ENCODE measurements at places on chromosomes 1 and 21. TPM values are rescaled to one million over a fixed set of nuclear protein-coding genes. Genes with fewer than 3 reads are reported as not detected.

DNA sequence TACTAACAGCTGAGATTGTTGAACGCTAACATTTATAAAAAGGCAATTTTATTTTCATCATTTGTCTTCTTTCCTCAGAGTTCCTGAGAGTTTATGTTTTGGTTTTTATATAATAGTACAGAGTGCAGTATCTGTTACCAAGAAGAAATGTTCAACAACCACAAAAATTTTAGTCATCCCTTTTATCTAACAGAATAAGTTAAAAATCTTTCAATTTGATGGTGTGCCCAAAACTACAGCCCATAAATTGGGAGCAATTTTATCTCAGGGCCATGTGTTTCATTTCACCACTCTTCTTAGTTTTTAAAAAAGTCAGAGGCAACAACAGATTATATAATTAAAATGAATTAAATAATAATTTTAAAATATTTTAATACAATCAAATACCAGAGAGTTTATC lies 37.1 kb downstream of the NEXN start:
- no peak for DNase-seq

PTPRF gene
- 236 TPM for total RNA-seq

- DNase-seq: no peak
Observed at GRCh38 chr1:222420633-222421032, 127.3 kb downstream of the HHIPL2 start.

- DNase-seq: no peak
Observed at GRCh38 chr1:19204446-19205266, 5.4 kb downstream of the UBR4 start.

DNA sequence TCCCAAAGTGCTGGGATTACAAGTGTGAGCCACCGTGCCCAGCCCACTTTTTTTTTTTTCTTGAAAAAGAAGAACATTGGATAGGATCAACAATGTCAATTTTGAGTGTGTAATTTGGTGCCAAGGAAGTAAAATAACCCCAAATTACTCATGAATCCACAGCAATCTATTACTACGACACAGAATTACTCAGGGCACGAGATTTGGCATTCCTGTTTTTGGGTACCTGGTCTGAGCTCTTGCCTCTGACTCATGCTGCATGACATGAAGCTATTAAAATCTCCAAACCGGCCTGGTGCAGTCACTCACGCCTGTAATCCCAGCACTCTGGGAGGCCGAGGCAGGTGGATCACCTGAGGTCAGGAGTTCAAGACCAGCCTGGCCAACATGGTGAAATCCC lies 10.4 kb downstream of the RNF19B start:
- no peak for DNase-seq

GABPB2 gene
- 12.8 TPM for total RNA-seq

DNA sequence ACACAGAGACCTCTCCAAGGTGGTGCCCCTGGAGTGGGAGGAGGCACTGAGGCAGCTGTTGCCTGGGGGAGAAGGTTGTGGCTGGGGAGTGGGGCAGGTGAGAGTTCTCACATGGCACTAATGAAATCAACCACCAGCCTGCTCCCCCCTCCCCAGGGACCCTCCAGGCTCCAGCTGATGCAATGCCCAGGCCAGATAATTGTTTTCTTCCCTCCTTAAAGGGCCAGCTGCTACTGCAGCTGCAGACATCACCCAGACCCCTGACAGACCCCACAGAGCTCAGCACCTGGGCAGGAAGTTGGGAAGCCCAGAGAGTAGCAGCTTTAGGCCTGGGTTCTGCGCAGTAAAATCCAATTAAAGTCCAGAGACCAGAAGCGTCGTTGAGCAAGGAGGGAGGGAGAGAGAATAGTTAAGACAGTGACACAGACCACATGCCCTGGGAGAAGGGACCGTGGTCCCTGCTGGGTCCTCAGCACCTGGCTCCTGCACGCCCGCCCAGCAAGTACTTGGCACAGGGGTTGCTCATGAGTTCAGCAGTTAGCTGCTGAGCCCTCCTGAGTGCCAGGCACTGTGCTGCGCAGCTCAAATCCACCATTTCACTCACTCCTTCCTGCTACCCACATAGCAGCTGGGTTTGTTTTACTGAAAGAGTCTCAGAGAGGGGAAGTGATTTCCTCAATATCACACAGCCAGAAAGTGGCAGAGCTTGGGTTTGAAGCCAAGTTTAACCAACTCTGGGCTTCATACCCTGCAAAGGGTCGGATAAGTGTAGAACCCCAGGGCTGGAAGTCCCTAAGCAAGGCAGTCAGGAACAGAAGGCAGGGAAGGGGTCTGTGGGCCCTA lies 1.9 kb downstream of the RIMS3 start:
- DNase-seq: no peak

- no peak for DNase-seq
Observed at GRCh38 chr1:11695861-11696260, 4.4 kb downstream of the DRAXIN start.

DNA sequence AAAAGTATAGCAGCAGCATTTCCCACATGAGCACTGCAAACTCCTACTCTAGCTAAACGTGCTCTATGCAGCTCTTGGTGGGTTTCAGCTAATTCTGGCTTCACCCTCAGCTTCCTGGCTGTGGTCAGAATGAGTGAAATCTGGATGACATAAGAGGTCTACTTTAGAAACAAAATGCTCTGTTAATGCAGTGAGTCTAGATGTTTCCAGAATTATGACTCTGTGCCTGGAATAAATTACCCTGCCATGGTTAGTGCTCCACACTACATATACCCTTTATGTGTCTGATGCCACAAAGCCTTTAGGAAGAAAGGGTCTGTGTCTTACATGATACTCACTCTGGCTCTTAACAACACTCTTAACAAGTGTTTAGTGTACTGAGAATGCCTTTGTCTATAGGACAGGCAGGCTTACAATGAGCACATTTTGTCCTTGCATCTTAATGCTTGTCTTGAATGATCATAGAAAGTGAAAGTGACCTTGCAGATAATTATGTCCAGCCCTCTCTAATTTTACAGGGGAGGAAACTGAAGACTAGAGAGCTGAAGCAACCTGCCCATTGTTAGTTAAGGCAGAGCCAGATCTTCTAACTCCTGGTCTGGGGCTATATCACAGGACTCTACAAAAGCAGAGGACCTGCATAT lies 9.2 kb downstream of the S100A10 start:
- no peak for DNase-seq

DNA sequence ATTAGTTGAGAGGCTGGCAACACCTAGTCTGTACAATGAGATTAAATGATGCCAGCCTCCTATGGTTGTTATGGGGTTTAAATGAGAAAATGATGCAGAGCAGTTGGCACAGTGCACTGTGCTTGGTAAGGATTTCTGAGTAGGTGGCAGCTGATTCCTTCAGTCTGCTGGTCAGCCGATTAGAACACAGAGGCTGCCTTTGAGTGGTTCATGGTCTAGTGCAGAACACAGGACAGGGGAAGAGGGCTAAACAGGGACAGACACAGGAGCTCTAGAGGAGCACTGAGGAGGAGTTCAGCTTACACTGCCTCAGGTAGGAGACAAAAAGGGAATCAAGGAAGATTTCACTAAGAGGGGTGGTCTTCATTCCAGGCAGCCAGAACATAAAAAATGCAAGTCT lies 1.4 kb downstream of the TIE1 start:
- no peak for DNase-seq

All from lower leg skin (tissue), 4 donors.